ENCODE measurements at places on chromosomes 13 and 19.

DNA sequence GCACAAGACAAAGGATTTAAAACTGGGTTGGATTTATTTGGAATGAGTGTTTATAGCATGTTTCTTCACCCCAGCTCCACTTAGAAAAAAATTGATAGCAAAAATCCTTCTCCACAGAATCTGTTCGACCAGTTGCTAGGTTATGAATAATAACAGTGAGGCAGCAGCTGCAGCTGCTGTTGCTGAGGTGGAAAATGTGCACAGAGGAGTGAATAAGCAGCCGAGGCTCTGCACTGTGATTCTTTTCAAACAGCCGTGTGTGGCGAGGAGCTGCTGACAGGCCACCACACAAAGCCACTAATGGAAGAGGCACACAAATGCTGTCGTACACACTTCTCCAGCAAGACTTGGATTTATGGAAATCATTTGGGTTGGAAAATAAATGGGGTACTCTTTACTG, 6.4 kb upstream of the RASL11A start:
- DNase-seq, result no peak

GRCh38 chr19:23571175-23571574, 115.8 kb downstream of the ZNF675 start:
- no peak for DNase-seq

GRCh38 chr13:91664039-91664438, 265.6 kb downstream of the GPC5 start:
- no peak for DNase-seq

DNA sequence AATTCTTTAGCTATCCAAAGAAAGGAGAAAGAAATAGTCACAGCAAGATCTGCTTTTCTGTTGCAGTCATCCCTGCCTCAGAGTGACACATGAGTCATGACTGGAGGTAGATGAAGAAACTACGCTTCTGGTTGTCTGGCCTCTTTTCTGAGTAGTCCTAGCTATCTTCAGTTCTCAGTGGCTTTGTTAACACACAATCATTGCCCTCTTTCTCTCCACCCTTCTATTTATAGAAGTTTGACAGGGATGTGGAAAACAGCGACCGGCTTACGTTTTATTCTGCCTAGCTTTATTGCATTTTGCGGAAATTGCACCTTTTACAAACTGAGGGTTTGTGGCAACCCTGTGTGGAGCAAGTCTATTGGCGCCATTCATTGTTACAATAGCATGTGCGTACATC, 26.7 kb downstream of the SPATA13 start:
- no peak for DNase-seq

DNA sequence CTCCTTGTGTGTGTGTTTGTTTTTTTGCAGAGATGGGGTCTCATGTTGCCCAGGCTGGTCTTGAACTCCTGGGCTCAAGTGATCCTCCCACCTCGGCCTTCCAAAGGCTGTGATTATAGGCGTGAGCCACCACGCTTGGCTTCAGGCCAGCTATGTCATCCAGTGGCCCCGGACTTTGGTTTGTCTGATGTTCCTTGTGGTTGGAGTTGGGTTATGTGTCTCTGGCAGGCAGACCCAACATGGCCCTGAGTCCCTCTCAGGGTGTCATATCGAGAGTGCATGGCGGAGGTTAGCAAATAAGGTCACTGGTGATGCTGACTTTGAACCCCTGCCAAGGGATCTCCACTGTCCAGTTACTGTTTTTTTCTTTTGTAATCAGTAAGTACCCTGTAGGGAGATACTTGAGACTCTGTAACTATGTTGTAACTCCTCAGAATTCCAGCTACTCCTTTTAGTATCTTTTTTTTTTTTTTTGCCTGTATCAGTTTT, 37.3 kb downstream of the SMARCA4 start:
- no peak for DNase-seq

GRCh38 chr13:42333613-42334328, 61.8 kb downstream of the AKAP11 start:
- peak; percentile 18 for DNase-seq

DNA sequence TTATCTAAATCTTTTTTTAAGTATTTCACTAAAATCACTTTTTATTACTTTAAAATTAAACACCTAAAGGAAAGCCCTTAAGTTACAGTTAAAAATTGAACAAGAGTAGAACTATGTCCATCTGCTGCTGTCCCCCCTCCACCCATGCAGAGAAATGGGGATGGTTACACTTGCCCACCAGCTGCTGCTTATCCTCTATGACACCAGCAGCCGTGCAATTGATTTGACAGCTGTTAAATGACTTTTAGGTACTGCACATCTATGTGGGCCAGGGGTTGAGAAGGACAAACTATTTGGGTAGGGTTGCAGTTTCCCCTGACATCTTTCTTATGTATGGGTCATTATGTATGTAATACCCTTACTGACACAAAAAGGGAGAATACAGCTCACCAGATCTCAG, 77.2 kb downstream of the TBC1D4 start:
- no peak for DNase-seq

DNA sequence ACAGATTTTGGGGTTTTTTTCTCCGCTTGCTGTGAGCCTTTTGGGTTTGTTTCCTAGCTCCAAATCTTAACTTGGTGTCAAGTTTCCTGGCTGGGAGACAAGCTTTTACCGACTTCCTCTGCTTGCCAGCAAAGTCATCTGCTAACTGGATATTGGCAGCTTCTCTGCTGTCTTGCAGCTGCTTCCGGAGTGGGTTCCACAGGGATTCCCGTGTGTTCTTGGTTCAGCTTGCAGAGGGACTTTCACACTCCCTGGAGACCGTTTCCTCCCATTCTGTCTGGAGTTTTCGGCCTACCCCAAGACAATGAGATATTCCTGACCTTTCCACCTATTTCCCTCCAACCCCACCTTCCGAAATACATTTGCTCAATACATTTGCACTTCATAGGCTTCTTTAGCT, 2.2 kb upstream of the COLGALT1 start:
- DNase-seq, result peak; percentile 72

DNA sequence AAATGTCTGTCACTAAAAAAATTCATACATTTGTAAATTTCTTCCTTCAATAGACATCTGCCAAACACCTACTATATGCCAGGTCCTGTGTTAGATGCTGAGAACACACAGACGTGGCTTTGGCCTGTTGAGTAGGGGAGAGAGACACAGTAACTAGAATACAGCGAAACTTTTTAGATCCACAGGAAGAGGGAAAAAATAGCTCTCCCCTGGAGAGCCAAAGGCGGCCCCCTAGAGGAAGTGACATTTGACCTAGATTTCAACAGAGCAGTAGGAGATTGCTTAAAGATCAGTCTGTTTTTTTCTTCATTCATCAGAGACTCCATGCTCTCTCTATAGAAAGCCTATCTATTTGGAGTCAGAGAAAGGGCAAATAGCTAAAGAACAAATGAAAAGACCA, 11.3 kb downstream of the LCP1 start:
- no peak for DNase-seq

- DNase-seq, result no peak
Observed at GRCh38 chr13:21118180-21118579, 56.8 kb upstream of the LATS2 start.

- DNase-seq, result no peak
Observed at GRCh38 chr19:50340331-50340730, 11.2 kb upstream of the KCNC3 start.

DNA sequence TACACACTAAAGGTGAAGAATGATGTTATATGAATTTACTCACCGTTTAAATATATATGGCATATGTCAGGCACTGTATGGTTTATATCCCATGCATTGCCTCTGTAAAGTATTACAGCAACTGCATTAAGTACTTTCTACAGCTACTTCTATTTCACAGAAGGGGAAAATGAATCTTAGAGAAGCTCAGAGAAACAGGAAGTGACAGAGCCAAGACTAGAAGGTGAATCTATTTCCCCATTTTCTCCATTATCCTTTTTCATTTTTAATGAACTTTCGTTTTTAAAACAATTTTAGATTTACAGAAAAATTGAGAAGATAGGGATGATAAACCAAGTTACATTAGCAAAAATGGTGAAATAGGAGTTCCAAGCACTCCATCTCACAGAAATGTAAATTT, 863.3 kb downstream of the UQCRFS1 start:
- no peak for DNase-seq

- DNase-seq, result peak; percentile 85
Observed at GRCh38 chr19:13839130-13839937, 37.6 kb upstream of the NANOS3 start.

- DNase-seq, result no peak
Observed at GRCh38 chr13:71378961-71379905, 487.8 kb downstream of the DACH1 start.

DNA sequence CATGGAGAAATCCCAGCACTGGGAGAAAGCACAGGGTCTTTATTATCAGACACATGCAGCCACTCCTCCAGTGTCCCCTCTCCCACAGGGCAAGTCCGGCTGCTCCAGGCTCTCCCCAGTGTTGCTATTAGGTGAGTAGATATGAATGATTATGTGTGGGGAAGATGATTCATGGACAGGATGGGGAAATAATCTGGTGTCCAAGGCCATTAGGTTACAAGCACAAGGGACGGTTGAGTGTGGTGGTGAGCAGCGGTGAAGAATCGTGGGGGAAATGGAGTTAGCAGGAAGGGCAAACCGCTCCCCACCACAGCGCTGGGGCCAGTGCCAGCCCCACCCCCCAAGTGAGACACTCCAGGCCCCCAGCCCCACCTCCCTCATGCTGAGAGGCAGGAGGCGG, 19.0 kb downstream of the CD177 start:
- DNase-seq, result no peak

DNA sequence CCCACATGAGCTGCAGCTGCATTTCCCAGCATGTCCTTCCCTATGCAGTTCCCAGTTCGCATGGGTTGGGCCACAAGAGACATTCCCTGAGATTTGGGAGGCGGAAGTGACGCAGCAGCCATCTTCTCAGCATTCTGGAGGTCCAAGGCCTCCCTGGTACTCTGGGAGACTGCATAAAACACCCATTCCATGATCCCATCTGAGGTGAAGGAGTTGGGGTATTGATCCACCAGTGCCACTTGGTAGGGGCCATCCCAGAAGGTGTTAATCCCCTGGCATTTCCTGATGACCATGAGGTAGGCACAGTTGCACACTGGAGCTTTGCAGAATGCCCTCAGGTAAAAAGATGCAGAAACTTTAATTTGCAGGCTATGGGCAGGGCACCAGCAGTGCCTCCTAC, 25.4 kb downstream of the POP4 start:
- DNase-seq, result no peak

GRCh38 chr13:94825507-94825906, 113.2 kb upstream of the SOX21 start:
- DNase-seq, result no peak

Measured in GDM1 (cell line).